ENCODE measurements at places on chromosomes 4 and X.

DNA sequence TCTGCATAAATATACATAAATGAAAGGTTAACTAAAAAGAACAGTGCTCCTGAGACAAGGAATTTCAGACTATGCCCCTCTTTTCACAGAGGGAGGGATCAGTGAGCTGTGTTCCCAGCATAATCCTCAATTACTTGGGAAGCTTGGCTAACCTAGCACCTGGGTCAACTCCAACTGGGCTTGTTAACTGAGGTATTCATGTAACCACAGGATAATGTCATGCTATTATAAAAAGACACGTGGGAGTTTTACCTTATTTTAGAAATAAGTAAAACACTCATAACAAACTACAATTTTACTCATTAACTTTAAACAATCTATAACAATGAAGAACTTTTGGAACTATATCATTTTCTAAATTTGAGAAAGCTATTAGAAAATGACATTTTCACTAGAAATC, 48.6 kb downstream of the RPGR start:
- DNase-seq = no peak

DNA sequence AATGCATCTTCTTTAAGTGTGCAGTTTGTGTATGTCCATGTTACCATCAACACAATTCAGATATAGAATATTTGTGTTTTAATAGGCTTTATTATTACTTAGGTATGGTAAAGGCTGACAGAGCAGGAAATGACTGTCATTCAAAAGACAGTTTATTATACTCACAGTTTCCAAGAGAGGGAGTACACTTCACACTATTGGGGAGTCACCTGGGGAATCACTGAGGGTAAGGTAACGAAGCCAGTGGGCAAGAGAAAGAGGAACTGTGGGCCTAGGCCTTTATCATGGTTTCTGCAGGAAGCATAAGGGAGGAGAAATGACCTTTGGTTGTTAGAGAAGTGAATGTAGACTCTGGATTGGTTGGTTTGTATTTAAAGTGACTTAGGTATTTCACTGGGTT, 235.1 kb upstream of the HCCS start:
- DNase-seq = no peak

DNA sequence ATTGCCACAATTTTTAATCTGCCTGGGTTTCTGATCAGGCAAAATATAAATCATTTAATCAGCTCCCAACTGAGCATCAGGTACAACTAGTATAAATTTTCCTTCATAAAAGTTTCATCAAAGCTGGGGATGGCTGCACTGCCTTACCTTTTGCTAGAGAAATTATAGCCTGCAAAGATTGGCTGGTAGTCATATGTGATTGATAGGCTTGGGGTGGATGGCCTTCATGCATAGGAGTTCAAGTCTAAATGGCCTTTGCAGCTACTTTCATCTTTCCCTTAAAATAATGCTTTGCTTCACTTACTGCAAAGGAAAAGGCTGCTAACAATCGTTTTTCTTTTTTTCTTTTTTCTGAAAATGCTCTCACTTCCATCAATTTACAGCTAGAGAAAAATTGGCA, 739.7 kb downstream of the CENPC start:
- no peak for DNase-seq

DNA sequence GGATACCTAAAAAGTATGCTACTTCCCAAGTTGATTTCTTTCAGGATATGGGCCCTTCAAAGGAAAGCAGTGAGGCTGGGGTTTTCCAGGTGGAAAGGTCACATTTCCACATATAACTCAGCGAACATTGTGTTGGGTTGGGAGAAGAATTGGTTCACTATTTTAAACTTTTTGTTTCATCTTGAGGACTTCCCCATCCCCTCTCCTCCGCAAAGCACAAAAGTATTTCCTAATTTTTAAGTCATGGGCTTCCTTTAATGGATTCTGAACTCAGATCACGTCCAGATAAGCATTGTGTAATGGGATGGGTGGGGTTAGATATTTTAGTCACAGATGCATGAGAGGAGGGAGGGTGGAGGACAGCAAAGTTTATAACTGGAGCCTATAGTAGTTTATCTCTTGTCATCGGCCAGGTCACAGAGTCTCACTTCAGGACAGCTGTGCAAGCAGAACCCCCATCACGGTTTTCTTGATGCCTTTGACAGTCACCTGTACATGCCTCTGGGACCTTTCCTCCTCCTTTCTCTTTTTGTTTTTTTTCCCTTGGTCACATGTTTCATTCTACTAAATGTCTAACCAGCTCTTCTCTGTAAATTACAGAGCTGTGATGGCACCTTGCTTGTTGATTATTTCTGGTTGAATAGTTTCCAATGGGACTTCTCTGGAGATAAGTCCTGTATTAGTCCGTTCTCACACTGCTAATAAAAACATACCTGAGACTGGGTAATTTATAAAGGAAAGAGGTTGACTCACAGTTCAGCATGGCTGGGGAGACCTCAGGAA, 115.4 kb downstream of the PTTG2 start:
- no peak for DNase-seq

DNA sequence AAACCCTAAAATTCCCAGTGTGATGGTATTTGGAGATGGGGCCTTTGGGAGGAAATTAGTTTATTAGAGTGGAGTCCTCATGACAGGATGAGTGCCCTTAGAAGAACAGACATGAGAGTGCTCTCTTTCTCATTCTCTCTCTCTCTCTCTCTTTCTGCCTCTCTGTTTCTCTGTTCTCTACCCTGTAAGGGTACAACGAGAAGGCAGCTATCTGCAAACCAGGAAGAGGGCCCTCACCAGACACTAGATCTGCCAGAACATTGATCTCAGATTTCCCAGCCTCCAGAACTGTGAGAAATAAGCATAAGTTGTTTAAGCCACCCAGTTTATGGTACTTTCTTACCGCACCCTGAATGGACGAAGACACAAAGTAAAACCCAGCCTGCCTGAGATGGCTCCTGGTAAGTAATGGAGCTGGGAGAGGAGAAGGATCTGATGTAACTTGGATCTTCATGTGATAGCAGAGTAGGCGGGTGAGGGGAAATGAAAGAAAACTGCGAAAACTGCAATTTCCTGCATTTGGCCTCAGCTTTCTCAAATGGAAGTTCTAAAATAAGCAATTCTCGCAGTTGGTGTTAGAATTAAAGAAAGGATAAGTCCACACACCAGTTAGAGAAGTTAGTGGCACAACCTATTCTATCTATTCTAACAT, 8.7 kb upstream of the CDS1 start:
- no peak for DNase-seq

DNA sequence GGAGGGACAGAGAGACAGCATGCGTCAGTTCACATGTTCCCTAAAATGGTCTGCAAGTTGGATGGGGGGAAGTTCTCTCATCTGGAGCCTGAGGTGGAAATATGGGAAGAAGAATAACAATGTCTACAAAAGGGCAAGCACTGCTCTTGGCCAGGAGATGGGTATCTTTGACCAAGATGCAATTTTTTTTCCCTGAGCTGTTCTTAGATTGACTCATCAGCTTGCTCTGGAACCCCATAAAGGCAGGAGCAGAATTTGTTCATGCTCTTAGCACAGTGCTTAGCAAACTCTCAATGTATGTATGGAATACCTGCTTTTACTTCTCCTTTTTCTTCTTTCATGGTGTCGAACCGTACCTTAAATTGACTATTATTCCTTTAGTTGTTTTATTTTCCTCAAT, 90.5 kb upstream of the ZNF827 start:
- no peak for DNase-seq

DNA sequence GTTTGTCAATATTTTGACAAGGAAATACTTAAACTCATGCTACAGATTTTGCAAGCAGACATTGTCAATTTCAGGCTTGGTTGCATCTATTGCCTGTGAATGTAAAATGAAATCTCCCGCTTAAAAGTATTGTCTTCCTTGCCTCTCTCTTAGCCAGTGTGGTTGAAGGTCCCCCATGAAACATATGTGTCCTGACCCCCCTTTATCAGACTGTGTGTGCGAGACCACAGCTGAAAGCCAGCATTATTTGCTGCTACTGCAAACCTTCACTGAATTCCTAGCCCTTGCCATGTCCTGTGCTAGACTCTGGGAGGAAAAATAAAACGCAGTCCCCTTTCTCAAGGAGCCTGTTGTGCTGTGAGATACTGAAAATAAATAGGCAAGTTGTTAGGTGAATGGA, 16.6 kb upstream of the CLNK start:
- no peak for DNase-seq

DNA sequence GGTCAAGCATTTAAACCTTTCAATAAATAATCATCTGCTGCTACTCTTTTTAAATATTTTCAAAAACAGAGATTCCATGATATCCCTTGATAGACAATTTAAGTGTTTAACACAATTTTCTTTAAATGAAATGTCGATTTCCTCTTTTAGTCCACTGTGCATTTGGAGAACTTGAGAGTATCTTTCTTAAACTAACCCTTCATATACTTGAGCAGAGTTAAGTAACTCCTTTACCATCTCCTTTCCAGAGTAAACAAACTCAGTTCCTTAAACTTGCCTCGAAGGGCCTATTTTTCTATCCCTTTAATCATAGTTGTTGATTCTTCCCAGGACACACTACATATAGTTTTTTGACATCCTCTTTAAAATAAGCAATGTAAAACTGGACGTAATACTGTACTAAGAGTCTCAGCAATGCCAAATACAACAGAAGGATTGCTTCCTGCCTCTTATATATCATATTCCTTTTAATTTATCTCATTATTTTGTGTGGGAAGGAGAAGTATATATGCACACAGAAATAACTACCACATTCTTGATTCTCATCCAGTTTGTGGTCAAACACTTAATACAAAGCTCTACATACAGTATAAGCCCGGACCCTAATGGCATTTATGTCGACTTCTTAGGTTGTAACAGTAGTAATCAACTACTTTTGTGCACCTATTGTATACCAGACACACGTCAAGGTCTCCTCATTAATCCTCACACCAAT, 22.8 kb downstream of the RAB28 start:
- DNase-seq = no peak

DNA sequence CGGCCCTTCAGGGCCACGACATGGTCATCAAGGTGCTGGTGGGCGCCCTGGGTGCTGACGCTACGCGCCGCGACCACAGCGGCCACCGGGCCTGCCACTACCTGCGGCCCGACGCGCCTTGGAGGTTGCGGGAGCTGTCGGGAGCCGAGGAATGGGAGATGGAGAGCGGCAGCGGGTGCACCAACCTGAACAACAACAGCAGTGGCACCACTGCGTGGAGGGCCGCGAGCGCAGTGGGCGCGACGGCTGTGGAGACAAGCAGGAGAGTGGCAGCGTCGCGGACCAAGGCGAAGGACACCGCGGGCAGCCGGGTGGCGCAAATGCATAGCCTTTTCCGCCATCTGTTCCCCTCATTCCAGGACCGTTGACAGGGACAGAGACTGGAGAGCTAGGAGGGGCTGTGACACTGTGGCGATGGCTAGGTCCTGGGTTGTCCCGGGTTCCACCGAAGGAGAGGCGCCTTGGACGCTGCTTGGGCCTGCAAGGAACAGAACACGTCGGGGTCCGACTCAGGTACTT, 919 bp downstream of the SOWAHD start:
- no peak for DNase-seq

GRCh38 chrX:49220100-49220499, 13.0 kb downstream of the CACNA1F start:
- DNase-seq = no peak

GRCh38 chrX:73987166-73987565, 316.8 kb upstream of the ZCCHC13 start:
- no peak for DNase-seq

GRCh38 chr4:17492058-17492741, 19.7 kb downstream of the QDPR start:
- no peak for DNase-seq

DNA sequence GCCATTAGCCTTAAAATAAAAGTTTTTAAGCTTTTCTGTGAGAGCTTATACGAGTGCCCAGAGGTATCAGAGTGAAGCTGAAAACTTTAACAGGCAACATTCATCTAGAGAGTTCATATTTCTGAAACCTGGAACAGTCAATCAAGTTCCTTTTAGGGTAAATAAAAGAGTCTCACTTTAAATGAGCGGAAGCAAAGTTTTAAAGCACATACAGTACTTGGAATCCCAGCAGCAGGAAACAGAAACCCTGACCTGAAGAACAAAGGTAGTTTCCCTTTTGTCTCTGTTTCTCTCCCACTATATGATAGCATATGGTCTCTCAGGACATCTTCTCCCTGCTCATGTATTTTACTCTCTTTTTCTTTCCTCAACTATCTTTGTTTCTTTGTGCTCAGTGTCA, 153.0 kb downstream of the ASB9 start:
- no peak for DNase-seq

DNA sequence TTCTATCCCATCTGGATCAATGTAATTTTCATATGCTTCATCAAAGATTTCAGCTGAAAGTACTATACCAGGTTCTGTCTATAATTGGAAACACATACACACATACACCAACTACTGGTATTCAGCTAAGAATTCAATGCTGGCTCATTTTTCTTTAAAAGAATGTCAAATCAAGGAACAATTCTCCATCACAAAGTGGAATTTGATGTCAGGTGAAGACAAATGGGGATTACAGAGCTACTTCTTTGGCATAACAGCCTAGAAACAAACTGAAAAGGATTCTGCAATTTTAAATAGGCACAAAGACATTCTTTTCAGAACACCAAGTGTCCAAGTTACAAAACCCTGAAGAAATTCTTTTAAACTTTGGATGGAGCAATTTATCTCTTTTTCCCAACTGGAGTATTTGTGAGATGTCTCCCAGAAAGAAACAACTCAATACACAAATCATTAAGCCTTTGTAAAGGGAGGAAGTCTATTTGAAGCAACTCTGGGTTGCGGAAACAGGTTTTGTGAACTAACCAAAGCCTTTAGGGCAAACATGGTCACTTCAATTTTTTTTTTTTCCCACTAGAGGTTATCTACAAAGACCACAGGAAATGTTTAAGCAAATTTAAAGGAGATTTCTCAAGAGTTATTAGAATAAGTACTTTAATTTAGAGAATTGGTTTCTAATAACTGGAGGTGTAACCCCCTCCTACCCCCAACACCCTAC, 1.9 kb upstream of the FAM9C start:
- DNase-seq = no peak

DNA sequence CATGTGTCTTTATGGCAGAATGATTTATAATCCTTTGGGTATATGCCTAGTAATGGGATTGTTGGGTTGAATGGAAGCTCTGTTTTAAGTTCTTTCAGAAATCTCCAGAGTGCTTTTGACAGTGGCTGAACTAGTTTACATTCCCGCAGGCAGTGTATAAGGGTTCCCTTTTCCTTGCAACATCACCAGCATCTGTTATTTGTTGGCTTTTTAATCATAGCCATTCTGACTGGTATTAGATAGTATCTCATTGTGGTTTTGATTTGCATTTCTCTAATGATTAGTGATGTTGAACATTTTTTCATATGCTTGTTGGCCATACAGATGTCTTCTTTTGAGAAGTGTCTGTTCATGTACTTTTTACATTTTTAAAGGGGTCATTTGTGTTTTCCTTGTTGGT, 129.8 kb downstream of the TBCK start:
- no peak for DNase-seq

- no peak for DNase-seq
Measured at GRCh38 chr4:26573389-26573794, 10.5 kb upstream of the TBC1D19 start.

GRCh38 chrX:2610246-2611170, 80.6 kb upstream of the CD99 start:
- DNase-seq = no peak

DNA sequence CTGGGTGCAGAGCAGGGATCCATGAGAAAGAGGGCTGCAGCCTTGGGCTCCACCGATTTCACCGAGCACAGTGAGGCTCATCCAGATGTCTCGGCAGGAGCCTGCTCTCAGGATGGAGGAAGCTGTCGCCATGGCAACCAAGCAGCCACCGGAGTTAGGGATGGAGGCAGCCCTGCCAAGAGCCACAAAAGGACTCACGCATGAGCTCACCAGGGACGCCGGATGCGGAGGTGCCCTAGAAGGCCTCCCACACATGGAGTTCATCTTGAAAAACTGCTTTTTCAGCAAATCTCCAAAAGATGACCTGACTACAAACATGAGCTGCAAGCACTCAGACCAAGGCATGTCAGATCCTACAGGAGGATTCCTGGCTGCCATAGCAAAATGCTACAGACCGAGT, 90.7 kb downstream of the WFS1 start:
- DNase-seq = peak; percentile 10
